NCI-H510A (cell line): ENCODE measurements at places on chromosomes 7 and 10.

DNA sequence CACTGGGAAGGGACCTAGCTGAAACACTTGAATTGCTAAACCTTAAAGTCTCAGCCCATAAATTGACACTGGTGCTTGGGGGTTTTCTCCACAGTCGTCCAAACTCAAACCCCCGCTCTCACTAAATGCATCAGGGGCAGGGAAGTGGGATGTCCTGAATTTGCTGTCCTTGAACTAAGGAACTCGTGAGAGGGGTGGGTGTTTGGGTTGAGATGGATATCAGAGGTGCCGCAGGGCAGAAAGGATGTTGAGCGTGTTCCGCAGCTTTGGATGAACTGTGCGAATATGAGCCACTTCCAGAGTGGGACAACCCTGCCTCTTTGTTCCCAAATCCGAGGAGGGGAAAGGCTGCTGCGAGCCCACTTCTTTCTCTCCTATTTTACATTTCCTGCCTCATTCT lies 90.3 kb upstream of the LYZL2 start:
- no peak for DNase-seq

DNA sequence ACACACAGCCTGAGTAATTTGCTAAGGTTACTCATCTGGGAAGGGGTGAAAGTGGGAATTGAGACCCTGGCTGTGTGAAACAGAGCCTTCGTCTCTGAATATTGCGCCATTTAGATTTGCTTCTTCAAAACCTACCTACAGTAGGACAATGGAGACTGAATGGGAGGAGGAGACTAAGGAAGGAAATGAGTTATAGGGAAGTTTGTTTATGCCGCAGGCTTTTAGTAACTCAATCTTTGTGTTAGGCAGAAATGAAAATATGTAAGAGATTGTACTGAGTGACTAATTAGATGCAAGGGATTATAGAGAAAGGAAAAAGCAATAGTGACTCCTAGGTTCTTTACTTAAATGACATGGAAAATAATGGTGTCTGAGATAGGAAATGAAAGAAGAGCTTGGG lies 80.2 kb downstream of the KCND2 start:
- no peak for DNase-seq

- DNase-seq = no peak
Measured at GRCh38 chr10:133156674-133157579, 3.1 kb upstream of the KNDC1 start.

GRCh38 chr10:28594406-28594805 lies 61.5 kb downstream of the WAC start:
- DNase-seq = no peak

DNA sequence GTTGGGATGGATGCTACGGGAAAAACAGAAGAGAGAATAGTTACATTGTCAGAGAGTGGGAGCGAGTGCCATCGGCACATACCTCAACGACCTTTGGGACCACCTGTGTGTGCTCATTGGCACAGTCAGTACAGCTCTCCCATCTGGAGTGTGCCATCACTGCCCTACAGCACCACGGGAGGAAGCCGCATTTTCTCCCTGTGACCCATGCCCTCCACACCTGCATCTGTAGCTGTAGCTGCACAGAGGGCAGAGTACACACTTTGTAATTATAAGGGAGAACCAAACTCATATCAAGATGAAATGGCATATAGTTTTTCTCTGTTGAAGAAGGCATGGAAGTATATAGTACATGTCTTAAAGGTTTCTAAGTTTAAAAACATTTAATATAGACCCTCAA lies 207.4 kb downstream of the LHFPL3 start:
- no peak for DNase-seq

GRCh38 chr10:14836208-14836607 lies 1.6 kb downstream of the CDNF start:
- no peak for DNase-seq

GRCh38 chr10:100158044-100158805 lies 27.6 kb downstream of the ERLIN1 start:
- no peak for DNase-seq

DNA sequence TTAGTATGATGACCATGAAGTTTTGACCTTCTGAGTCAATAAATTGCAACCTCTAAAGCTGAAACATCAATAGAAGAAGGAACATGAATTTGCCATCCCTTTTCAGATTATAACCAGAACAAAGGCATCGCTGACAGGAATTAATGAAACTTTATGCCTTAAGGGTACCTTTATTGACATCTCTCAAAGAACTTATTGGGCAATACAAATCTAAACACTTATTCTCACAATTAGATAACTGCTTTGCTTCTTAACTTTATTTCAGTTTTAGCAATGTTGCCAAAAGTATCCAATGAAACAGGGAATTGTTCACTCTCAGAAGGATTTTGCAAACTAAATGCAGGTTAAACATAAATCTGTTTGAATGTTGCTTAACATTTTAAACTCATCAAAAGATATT lies 116.0 kb downstream of the ELAPOR2 start:
- DNase-seq = no peak

GRCh38 chr10:101346177-101346576 lies 7.8 kb upstream of the BTRC start:
- DNase-seq = no peak

- DNase-seq = no peak
Measured at GRCh38 chr7:159056737-159057136, 87.9 kb downstream of the VIPR2 start.

DNA sequence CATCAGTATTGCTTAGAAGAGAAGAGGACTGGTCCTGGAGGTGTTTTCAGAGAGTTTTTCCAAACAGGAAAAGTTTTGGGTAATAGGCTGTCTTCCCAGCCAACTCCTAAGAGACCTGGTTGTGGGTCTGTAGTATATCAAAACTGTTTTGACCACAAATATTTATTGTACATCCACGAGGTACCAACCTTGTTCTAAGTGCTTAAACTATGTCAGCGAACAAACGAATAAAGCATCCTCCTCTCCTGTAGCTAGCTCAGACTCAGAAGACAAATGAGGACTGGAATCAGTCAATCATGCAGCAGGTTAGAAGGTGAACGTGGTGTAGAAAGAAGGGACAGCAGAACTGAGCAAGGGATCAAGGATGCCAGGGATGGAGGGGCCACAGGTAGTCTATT lies 61.6 kb upstream of the MKI67 start:
- DNase-seq = no peak

DNA sequence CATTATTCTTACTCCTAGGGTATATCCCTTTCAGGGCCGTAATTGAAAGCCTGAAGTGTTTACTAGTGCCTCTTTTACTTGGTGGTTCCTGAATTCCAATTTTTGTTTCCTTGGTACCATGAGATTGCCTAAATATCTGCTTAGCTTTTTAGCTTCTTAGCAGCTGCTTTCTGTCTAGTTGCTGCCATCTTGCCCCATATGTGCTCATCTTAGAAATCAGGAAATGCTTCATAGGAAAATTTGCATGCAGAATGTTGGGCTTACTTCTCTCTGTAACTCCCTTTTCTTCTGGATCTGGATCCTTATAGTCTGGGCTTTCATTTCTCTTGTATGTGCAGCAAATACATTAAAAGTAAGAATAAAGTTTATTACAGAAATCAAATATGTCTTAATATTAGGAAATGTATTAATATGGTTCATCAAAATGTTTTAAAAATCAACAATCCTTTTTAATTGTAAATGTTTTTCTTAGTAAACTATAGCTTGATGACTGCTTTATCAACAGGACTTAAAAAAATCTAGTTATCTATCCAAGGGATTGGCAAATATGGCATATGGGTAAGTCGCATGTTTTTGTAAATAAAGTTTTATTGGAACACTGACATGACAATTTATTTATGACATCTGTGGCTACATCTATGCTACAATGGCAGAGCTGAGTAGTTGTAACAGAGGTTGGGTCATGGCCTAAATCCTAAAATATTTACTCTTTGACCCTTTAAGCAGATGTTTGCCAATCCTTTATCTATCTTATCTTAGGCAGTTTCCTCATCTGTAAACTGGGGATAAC lies 73.5 kb upstream of the CDK6 start:
- no peak for DNase-seq

DNA sequence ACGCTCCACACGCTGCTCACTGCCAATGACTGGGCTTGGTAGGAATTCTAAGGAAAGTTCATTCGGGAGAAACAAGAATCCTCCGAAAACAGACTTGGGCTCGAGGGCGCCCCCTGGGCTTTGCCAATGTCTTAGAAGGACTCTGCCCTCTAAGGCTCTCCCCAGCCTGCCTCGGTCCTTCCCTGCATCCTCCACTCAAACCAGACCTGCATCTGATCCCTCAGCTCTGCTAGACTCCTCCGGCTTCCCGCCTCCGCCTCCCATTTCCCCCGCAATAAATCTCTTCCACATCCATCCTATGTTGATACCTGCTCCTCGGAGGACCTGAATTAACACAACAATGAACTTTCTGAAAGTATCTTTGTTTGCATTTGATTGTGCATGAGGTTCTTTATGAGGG lies 177.6 kb downstream of the PLPP4 start:
- DNase-seq = no peak

GRCh38 chr7:24255139-24255538 lies 28.9 kb upstream of the NPY start:
- no peak for DNase-seq
